Activated naive CD8-positive, alpha-beta T cell treated with anti-CD3 and anti-CD28 coated beads, Interleukin-2, amount 50 U/mL, for 24 hours (primary cell): ENCODE measurements at places on chromosomes 1 and 21.

DNA sequence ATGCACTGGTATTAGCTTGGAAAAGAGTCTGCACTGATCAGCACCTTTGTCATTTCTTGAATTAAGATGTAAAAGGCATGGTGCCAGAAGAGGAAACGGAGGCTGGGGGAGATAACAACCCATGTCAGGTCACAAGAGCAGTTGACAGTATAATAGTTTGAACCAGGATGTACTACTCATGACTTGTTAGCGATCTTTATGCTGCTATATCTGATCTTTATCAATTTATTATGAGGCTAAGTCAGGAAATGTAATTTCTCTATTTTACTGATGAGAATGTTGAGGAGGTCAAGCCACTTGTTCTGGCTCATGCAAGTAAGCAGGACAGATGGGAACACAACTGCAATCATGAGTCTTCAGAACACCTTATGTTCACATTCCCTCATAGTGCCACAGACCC, 41.4 kb downstream of the RGS5 start:
- DNase-seq, result no peak

GRCh38 chr21:14876524-14876840, 188.3 kb downstream of the NRIP1 start:
- DNase-seq, result no peak

- no peak for DNase-seq
These were observed 31.4 kb upstream of the PAXBP1 start for GRCh38 chr21:32802954-32803353.

- DNase-seq, result no peak
These were observed 16.4 kb downstream of the PLPP3 start for GRCh38 chr1:56562891-56563452.

DNA sequence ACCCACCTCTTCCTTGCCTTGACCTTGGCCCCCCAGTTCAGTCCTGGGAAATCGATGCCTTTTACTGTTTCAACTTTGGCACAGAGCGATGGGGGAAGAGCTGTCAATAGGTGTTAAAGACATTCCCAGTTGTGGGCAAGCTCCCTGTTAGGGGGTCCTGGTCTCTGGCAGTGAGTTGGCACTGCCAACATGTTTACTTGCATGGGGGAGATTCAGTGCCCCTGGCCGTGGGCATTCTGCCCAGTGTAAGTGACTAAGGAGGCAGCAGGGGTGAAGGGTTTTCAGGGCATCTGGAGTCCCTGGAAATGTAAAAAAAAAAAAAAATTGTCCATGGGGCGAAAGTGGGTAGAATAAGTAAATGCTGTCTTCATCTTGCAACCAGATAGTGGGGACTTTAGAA, 407.0 kb downstream of the PTPRU start:
- DNase-seq, result no peak

DNA sequence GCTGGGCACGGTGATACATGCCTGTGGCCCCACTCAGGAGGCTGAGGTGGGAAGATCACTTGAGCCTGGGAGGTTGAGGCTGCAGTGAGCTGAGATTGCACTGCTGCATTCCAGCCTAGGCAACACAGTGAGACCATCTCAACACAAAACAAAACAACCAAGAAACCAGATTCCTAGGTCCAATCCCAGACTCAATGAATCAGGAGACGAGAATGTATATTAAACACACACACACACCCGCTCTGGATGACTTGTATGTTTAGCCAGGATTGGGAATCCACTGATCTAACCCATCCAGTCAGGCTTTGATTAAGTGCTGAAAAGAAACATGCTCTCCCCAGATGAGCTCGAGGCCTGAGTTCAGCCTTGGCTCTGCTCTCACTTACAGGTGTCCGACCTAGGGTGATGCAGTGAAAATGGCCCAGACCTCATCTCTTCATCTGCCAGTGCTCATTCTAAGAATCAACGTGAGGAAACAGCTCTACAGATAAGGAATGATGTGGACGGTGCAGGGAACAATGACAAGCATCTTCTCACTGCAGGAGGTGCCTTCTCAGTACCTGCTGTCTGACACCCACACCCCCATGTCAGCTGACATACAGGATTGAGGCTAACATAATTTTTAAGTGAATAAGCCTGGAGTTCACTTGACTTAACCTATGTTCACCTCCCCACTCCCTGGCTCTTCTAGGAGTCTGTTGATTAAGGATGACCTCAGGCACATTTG, 15.3 kb upstream of the SRSF4 start:
- no peak for DNase-seq

DNA sequence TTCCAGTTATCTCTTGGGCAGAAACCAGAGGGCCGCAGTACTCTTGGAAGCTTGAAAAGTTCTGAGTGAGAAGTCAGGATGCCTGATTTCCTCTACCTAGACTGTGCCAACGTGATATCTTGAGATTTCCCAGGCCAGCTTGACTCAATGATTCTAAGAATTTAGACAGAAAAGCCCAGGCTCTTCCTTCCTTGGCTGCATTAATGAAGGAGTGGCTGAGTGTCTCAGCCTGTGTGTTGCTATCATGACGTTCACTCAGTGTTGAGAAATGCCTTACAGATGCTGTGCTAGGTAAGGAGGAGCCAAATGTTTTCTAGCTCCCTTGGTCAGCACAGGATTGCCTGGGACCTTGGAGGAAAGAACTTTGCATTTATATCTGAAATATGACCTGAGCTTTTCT, 454.1 kb upstream of the USP24 start:
- no peak for DNase-seq

DNA sequence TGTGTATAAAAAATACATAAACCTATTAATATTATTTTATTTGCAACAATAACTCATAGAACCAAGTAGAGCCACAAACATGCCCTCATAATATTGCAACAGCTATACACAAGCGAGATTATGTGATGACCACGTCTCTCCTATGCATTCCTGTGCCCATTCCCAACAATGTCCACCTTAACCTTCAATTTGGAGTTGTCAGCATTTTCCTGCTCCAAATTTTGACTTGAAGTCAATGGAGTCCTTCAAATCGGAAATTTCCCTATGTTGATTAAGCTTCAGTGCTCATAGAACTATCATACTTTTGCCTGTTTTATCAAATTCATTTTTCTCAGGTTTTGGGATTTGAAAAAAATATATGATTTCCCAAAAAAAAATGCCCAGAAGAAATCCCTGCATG, 27.4 kb upstream of the FAM20B start:
- DNase-seq, result no peak

DNA sequence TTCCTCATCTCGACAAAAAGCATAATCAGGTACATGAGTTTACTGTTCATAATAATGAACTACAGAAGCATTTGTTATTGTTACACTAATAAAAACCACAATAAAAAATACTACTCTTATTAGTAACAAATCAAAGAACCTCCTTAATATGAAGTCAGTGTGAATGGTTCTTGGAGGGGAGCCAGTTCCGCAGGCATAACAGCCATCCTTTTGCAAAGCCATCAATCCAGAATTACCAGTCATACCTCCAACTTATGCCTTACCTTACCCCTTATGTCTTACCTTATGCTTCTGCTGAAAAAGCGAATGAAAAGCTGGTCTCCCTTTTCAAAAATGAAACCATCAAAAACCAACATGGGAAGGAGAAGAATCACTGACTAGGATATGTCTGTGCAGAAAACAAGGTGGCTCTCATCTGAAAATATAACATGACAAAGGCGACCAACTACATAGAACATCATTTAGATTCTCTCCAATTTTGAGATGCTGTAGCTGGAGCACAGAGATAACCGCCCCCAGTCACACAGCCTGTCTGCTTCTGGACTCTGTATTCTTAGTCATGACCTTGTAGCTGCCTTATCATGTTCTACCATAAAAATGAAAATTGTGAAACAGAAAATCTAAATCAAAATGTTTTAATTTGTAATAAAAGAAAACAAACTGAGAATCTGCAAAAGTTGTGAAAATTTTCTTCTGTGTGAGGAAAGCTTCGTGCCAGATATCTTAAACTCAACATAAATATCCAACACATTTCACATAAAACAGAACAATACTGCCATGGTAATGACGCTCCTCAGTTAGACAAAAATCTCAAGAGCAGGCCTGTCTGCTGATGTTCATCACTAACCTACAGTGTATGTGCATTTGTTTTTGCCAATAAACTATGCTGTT, 438.2 kb downstream of the SMYD3 start:
- no peak for DNase-seq

DNA sequence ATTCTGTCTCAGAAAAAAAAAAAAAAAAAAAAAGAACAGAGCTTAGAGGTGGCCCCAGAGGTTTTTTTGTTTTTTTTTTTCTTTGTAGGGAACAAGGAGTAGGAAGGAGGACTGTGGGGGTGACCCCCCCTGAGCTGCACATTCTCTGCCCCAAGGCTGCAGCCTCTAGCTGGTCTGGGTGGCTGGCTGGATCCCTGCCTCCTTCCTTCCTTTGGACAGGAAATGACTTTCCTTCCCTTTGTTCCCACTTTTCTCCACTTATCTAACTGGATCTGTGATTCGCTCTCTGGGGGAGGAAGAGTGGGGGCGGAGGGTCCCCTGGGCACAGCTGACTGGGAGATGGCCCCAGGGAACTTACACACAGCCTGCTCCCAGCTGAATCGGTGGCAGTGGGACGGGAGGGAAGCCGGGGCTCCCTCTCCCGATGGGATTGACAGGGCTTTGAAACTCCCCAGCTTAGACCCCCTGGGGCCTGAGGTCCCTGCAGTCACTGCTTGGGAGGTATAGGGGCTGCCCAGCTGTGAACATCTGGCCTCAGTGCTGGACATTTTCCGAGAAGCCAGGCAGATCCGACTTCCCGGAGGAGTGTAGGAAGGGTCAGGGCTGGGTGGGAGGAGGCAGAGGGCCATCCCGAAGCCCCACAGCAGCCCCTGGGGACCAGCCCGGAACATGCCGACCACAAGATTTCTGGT, 2.1 kb downstream of the FBLIM1 start:
- no peak for DNase-seq

- no peak for DNase-seq
These were observed 3.2 kb downstream of the ANGPTL1 start for GRCh38 chr1:178867670-178868069.

GRCh38 chr1:234989019-234989418, 139.6 kb downstream of the TOMM20 start:
- peak; percentile 54 for DNase-seq

- peak; percentile 79 for DNase-seq
These were observed 9.0 kb upstream of the FAM131C start for GRCh38 chr1:16082283-16083038.

DNA sequence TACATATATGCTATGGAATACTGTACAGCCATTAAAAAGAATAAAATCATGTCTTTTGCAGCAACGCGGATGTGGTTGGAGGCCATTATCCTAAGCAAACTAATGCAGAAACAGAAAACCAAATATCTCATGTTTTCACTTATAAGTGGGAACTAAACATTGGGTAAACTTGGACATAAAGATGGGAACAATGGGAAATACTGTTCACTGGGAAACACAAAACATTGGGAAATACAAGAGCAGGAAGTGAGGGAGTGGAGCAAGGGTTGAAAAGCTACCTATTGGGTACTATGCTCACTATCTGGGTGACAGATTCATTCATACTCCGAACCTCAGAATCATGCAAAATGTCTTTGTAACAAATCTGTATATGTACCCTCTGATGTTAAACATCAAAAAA, 17.3 kb upstream of the PPT1 start:
- DNase-seq, result no peak

DNA sequence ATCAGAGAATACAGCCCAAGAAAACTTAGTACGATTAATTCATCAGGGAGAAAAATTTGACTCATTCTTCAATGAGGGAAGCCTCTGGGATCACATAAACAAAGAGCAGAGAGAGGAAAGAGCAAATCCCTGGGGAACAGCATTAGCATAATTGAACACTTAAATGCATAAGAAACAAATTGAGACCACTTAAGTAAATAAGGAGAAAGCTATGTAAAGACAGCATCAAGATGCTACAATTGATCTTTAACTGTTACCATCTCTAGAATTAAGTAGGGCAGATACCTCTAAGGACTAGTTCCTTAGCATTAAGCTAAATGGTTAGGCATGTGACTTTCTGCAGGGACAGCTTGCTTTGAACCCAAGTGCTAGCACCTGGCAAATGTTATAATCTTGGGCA, 265.1 kb upstream of the NEGR1 start:
- no peak for DNase-seq

- DNase-seq, result no peak
These were observed 19.7 kb downstream of the OPTC start for GRCh38 chr1:203513585-203514031.

DNA sequence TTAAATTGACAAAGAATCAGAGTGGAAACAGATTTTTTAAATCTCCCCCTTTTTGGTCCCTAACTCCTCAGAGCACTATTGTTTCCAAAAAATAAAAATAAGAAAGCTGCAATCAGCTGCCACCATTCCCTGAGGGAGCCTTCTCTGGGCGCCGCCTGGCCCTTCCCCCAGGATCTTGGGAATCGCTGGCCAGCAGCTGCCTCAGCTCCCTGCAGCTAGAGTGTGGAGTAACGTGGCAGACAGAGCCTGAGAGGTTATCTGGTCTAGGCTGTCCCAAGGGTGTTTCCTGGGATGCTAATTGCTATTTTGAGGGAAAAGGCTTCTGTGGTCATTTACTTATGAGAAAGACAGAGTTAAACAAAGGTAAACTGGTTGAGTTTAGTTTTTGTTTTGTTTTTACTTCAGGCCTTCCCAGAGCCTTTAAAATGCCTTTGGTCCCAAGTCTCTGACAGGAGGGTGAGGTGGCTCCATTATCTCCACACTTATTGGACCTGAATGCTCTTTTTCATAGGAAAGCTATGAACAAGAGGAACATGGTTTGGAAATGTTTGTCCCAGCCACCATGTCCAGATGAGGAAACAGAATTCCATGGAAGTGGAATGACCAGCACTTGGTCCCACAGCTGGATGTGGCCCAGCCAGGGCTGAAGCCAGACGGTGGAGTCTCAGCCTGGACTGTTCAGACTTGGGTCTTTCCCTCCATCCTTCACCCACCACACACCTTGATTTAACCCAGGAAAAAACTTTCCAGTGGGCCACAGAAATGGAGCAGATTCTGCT, 14.1 kb upstream of the KIAA1614 start:
- no peak for DNase-seq

GRCh38 chr1:170711682-170712081, 47.8 kb downstream of the PRRX1 start:
- no peak for DNase-seq

GRCh38 chr1:101044749-101045148, 19.2 kb upstream of the DPH5 start:
- no peak for DNase-seq

DNA sequence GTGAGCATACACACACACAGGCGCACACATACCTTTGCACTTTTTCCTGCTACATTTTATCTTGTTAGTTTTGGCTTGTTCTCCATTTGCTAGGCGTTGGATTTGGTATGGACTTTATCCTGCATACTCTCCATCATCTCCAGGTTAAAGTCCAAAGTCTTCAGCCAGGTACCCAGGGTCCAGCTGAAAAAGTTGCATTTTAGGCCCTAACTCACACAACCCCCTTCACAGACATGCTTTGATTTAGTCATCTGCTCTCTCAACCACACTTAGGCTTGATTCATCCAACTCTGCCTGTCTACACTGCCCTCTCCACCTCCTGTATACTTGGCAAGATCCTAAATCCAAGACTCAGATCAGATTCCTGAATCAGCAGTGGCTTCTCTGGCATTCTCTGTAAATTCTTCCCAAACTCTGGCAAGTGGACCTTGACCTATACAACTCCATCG, 10.7 kb upstream of the LAMB3 start:
- DNase-seq, result no peak
